ENCODE measurements at places on chromosomes 5 and 9.

DNA sequence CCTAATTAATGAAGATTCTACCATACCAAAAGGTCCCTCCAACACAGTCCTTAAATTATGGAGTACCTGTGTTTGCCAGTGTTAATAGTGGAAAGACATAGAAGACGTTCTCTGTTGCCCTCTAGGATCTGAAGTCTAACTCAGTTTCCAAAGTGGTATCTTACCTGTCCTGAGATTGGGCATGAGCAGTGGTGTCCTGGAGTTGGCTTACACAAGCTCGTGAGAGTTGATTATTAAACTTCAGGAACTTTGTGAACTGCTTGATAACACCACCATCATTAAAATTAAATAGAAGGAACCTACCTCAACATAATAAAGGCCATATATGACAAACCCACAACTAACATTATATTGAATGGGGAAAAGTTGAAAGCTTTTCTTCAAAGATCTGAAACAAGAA, 60.9 kb upstream of the SMARCA2 start:
- no peak for DNase-seq

- DNase-seq = no peak
Observed at GRCh38 chr9:108417726-108418125, 438.1 kb downstream of the ACTL7B start.

DNA sequence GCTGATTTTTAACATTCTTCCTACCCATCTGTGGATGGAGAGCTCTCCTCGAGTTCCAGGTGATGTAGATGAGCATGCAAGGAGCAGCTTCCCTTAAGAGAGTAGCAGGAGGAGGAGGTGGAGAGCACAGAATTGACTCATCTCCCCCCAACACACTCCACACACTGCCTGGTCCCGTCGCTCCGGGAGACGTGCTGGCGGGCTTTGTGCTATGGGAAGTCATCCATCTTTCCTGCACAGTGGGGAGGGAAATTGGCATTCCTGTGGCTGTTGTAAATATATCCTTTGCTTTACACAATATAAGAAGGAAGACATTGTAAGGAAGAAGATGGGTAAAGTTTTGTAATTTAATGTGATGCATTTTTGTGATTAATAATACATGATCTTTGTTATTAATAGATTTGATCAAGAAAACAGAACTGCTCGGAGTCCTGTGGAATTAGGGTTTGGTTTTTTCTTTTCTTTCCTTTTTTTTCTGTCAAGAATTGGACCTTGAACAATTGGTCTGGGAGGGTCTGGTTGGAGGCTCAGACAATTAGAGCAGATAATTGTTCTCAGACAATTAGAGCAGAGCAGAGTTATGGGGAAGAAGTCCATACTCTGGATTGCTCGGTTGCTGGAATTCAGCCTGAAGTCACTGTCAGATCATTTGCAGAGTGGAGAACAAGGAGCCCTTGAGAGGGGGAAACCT, 297.8 kb downstream of the GADD45G start:
- no peak for DNase-seq

DNA sequence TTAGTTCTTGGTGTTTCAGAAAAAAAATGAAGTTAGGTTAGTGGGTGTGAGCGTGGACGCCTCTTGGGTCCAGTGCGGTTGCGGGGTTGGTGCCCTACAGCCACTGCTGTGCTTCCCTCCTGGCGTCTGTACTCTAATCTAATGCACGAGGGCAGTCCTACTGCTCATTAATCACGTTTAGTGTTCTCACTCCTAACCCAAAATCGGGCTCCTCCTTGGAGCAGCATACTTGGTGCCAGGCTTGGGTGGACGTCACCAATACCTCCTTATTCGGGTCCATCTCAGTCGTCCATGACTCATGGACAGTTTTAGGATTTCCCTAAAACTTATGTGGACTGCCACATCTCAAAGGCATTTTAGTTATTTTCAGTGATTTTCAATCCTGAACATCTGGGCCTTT, 41.6 kb downstream of the TRIO start:
- DNase-seq = no peak

DNA sequence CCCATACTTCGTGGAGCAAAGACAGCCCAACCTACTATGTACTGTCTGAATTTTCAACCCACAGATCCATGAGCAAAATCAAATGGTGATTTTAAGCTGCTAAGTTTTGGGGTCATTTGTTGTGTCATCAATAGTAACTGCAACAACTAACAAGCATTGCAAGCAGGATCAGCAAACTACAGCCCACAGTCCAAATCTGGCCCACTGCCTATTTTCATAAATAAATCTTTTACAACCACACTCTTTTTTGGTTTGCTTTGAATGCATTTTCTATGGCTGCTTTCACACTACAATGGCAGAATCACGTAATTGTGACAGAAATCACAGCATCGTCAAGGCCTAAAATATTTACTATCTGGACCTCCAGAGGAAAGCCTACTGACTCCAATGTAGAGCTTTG, 237.2 kb upstream of the TRIM32 start:
- DNase-seq = no peak

DNA sequence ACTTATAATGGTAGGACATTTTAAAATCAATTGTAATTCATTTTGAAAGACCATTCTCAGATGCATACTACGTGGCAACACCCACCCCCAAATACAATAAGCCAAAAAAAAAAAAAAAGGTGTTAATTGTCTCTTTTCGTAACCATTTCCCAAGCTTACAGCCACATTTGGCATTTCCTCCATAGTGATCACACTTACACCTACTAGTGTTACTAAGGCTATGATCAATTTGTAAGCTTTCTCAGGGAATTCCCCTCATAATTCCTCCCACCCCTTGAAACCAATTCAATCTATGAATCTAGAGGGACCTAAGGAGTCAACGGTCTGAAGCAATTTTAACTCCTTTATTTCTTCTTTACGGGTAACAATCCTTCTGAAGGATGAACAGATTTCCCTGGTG, 40.1 kb downstream of the NR2F1 start:
- no peak for DNase-seq
